H9 (cell line): ENCODE measurements at places on chromosomes 16 and 17. TPM values are rescaled to one million over a fixed set of nuclear protein-coding genes. Genes with fewer than 3 reads are reported as not detected.

- no peak for DNase-seq
- no peak overlapping the region for H3K4me3 ChIP-seq
- no peaks in the 10 kb centered on the region for H3K4me1 ChIP-seq
- H3K27me3 ChIP-seq, result no peaks in the 10 kb centered on the region
Observed at GRCh38 chr16:84307209-84307954, 12.7 kb downstream of the WFDC1 start.

DNA sequence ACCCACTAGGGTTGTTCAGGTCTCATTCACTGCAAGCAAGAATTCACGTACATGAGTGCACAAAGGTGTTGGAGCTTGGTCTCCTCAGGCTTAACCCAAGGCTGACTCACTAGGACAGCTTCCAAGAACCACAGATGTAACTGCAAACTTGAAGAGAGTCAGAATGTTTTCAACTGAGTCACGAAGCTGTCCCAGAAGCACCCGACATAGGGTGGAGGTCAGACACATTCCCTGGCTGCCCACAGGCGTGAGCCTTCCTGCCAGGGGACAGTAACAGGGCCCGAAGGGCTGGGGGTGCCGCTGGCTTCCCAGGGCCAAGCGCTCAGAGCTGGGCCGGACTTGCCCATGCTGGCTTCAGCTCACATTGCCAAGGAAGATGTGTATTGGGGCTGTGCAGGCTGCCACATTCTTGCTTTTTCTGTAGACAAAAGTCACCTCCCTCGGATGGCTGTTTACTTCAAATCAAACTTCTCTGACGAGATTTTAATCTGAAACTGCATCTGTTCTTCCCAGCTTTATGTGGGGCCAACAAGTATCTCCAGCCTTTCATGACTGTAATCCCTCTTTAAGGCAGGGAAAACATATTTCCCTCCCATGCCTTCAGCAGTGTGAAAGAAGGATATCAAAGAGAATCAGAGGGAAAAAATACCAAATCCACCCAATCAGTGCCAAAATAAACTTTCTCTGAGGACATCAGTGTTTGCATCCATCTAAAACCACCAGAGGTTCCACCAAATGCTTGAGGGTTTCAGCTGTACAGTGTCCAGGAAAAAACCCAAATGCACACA, 14.3 kb downstream of the CMTM3 start:
- H3K4me3 ChIP-seq, result no peak overlapping the region; the same call in 2 of the 3 replicates
- peaks cover 9% of the 10 kb centered on the region; the same call in 1 of the 2 replicates for H3K4me1 ChIP-seq
- H3K27ac ChIP-seq, result no peak overlapping the region
- H3K36me3 ChIP-seq, result peaks cover 27% of the 10 kb centered on the region

GRCh38 chr16:6510261-6510660, 822.4 kb upstream of the RBFOX1 start:
- H3K27me3 ChIP-seq, result no peaks in the 10 kb centered on the region
- no peak for DNase-seq
- H3K36me3 ChIP-seq, result no peaks in the 10 kb centered on the region
- H3K27ac ChIP-seq, result no peak overlapping the region
- H3K4me1 ChIP-seq, result no peaks in the 10 kb centered on the region

GRCh38 chr16:85269165-85269564, 156.9 kb upstream of the CIBAR2 start:
- no peak overlapping the region for H3K4me3 ChIP-seq
- H3K27ac ChIP-seq, result no peak overlapping the region
- H3K4me1 ChIP-seq, result no peaks in the 10 kb centered on the region; the same call in 1 of the 2 replicates
- no peak for DNase-seq
- no peaks in the 10 kb centered on the region for H3K27me3 ChIP-seq

DNA sequence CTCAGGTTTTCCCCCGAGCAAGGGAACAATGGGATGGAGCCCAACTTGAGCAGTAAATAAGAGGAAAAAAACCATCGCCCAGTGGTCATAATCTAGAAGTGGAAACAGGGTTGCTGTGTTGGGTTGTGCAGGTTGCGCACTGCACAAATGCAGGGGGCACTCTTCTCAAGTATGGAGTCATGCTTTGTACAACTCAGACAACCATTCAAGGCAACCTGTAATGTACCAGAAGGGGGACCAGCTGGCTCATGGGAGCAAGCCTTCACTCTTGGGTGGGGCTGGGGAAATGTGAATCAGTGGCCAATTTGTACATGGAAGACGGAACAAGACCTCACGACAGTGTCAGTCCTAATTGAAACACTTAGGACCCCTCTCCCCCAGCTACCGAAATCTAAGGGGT, 23.9 kb upstream of the LITAF start:
- H3K27ac ChIP-seq, result no peak overlapping the region
- no peak overlapping the region for H3K4me3 ChIP-seq

GRCh38 chr16:80166082-80166481, 374.7 kb upstream of the DYNLRB2 start:
- H3K36me3 ChIP-seq, result no peaks in the 10 kb centered on the region
- no peak overlapping the region for H3K4me3 ChIP-seq
- no peaks in the 10 kb centered on the region for H3K4me1 ChIP-seq
- H3K27me3 ChIP-seq, result no peaks in the 10 kb centered on the region

GRCh38 chr17:31495022-31495885, 103.8 kb downstream of the RAB11FIP4 start:
- H3K4me3 ChIP-seq, result no peak overlapping the region; the same call in 2 of the 3 replicates
- no peak for DNase-seq
- H3K36me3 ChIP-seq, result peaks cover 3% of the 10 kb centered on the region; the same call in 1 of the 3 replicates
- no peaks in the 10 kb centered on the region for H3K27me3 ChIP-seq

- no peak for DNase-seq
- H3K4me1 ChIP-seq, result no peaks in the 10 kb centered on the region
- no peaks in the 10 kb centered on the region for H3K27me3 ChIP-seq
- H3K27ac ChIP-seq, result no peak overlapping the region
Observed at GRCh38 chr16:66227766-66228530, 138.5 kb upstream of the CDH5 start.

- DNase-seq, result no peak
- no peak overlapping the region for H3K27ac ChIP-seq
- H3K36me3 ChIP-seq, result no peaks in the 10 kb centered on the region
Observed at GRCh38 chr16:79283578-79283977, 317.0 kb downstream of the MAF start.

DNA sequence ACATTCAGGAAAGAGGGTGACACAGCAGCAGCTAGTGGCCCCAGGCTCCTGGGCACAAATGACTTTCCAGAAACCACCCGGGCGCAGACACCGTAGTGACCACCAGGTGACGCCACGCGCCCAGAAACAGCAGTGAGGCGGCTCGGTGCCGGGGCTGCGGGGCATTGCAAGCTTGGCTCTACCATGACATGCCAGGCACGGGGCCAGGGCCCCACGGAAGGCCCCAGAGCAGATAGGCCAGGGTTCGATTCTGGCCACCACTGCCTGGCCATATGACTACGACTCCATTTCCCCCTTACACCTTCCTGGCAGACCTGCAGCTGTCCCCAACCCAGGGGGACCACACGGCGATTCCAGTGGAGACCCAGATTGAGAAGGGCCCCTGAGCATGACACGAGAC, 6.7 kb downstream of the RHBDF1 start:
- H3K27me3 ChIP-seq, result no peaks in the 10 kb centered on the region
- H3K4me3 ChIP-seq, result no peak overlapping the region
- H3K27ac ChIP-seq, result no peak overlapping the region

DNA sequence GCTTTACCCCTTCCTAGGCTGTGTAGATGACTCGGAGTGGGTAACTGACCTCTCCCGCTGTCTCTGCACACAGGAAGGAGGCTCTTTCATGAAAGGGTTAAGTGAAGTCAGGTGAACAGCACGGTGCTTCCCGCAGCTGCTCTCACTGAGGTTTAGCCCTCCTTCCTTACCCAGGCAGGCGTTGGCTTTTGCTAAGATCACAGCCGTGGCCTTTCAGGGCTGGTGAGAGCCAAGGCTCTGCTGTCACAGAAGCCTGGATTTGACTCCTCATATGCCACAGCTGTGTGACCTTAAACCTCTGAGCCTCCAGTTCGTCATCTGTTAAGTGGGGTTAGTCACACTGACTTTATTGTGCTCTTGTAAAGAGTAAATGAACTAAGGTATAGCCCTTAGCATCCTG, 90.9 kb upstream of the PLCG2 start:
- no peak overlapping the region for H3K27ac ChIP-seq
- no peaks in the 10 kb centered on the region for H3K27me3 ChIP-seq
- peaks cover 12% of the 10 kb centered on the region; the same call in 2 of the 3 replicates for H3K36me3 ChIP-seq
- no peak overlapping the region for H3K4me3 ChIP-seq
- no peak for DNase-seq

GRCh38 chr17:79242873-79243602, 168.4 kb downstream of the ENGASE start:
- no peaks in the 10 kb centered on the region for H3K4me1 ChIP-seq
- H3K4me3 ChIP-seq, result no peak overlapping the region
- H3K27me3 ChIP-seq, result no peaks in the 10 kb centered on the region
- H3K27ac ChIP-seq, result no peak overlapping the region

DNA sequence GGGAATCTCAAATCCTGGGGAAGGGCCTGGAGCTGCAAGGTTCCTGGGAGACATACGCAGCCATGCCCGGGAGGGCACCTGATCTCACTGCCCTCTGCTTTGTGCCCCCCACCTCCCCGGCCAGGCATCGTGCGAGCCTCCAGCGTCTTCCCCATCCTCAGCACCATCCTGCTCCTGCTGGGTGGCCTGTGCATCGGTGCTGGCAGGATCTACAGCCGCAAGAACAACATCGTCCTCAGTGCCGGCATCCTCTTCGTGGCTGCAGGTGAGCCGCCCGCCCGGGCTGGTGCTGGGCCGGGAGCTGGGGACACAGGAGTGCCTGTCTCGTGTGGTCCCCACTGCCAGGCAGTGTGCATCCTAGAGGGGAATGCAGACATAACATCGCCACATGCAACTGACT, 19.6 kb upstream of the CACNG1 start:
- H3K4me3 ChIP-seq, result no peak overlapping the region
- H3K4me1 ChIP-seq, result no peaks in the 10 kb centered on the region
- H3K27ac ChIP-seq, result no peak overlapping the region
- H3K27me3 ChIP-seq, result no peaks in the 10 kb centered on the region

DNA sequence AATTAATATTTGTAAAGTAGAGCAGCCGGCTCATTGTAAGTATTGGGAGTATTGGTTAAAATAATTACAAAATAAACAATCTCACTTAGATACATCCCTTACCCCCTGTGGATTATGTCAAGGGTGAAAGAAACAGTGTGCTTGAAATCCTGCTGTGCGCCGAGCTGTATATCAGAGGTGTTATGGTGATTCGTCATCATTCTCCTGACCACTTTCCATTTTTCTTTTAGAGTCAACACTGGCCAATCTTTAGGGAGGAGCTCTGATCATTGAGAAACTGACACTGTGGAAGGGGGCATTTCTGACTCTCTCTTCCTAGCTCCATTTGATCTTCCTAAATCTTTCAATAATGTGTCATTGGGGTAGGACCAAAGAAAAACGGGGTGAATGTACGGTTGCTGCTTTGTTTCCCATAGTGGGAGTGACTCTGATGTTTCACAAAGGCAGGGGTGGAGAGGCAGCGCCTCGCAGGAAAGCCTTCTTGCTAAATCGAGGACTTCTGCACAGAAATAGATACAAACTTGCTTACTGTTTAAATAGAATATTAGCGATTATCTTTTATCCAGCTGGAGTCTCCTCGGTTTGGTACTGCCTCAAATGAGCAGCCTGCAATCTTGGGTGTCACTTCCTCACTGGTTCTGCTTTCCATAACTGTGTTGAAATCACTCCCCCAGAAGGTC, 123.4 kb downstream of the PRKCB start:
- no peak overlapping the region for H3K27ac ChIP-seq
- H3K4me1 ChIP-seq, result no peaks in the 10 kb centered on the region; the same call in 1 of the 2 replicates
- DNase-seq, result no peak

DNA sequence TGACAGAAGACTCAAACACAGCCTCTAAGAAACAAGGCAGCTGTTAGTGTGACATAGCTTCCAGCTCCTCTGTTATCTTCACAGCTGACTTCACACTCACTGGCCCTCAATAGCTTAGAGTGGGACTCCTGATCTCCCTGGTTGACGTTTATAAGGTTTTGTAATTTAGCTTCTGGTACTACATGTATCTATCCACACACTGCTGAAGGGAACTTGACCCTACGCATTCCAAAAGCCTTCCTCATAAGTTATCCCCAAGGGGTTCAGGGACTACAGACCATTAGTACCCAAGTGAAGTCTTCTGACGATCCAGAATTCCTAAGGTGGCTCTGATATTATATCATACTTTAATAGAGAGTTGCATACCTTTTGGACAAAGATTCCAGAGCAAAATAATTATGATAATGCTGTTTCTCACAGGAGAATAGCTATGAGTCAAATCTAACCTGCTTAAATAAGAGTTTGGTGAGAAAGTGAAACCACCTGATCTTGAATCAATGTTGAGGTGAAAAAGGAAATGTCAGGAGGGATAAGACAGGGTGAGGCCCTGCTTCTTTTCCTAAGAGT, 14.5 kb downstream of the ACACA start:
- H3K4me3 ChIP-seq, result no peak overlapping the region
- no peak for DNase-seq
- no peaks in the 10 kb centered on the region for H3K36me3 ChIP-seq
- no peaks in the 10 kb centered on the region for H3K4me1 ChIP-seq
- no peaks in the 10 kb centered on the region for H3K27me3 ChIP-seq

GRCh38 chr17:9123594-9124553, 102.6 kb downstream of the NTN1 start:
- H3K27ac ChIP-seq, result no peak overlapping the region
- no peak overlapping the region for H3K4me3 ChIP-seq
- DNase-seq, result no peak
- no peaks in the 10 kb centered on the region for H3K36me3 ChIP-seq
- no peaks in the 10 kb centered on the region for H3K4me1 ChIP-seq

DNA sequence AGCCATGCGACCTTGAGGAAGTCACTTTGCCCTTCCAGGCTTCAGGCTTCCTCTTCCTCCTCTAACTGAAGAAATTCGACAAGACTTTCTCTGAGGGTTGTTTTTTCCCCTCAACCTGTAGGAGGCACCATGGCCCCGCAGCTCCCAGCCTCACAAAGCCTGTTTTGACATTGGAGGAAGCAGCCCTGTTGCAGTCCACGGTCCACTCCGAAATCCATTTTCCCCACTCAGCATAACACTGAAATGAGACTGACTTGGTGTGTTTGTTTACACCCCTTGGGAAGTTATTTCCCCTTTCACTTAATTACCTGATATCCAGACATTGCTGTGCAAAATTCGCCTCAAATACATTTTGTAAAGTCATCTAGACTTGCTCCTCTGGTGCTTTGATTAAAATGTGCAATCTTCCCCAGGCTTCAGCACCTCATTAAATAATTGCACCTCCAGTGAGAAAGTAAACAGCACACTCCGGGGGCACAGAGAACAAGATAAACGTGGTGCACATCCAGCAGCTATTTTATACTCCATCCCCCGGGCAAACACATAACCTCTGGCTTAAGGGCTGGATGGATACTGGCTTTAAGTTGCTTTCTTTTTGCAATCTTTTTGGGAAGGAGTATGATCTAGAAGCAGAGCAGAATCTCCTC, 41.4 kb upstream of the PIRT start:
- no peak overlapping the region for H3K27ac ChIP-seq
- no peaks in the 10 kb centered on the region for H3K4me1 ChIP-seq

- H3K27ac ChIP-seq, result peak overlapping the region; percentile 3
- no peaks in the 10 kb centered on the region for H3K36me3 ChIP-seq
- peak overlapping the region; percentile 51 for H3K4me3 ChIP-seq
- no peaks in the 10 kb centered on the region for H3K27me3 ChIP-seq
Observed at GRCh38 chr17:75549246-75550138, 24.0 kb downstream of the LLGL2 start.

- no peaks in the 10 kb centered on the region; the same call in 1 of the 2 replicates for H3K4me1 ChIP-seq
- DNase-seq, result peak; percentile 24
- no peaks in the 10 kb centered on the region; the same call in 1 of the 2 replicates for H3K27me3 ChIP-seq
- H3K36me3 ChIP-seq, result no peaks in the 10 kb centered on the region
Observed at GRCh38 chr16:49462989-49463371, 89.4 kb downstream of the C16orf78 start.

Gene NEUROD2
- total RNA-seq, result not detected in 2 replicates

Gene FOXN1
- total RNA-seq, result not detected in 2 replicates

Gene GJD3
- total RNA-seq, result not detected in 2 replicates

Gene FBXL16
- 9.6 and 10.7 TPM in 2 replicates for total RNA-seq

Gene KCTD5
- 38.8 and 39.9 TPM in 2 replicates for total RNA-seq

Gene ODAD4
- 1.3 and 2.1 TPM in 2 replicates for total RNA-seq

Gene CACNG3
- total RNA-seq, result not detected in 2 replicates

Gene CWC25
- total RNA-seq, result 15.4 and 15.9 TPM in 2 replicates

Gene AANAT
- total RNA-seq, result 0.15 and 0.55 TPM in 2 replicates

Gene TBC1D3H
- not detected in 2 replicates for total RNA-seq

Gene PPM1E
- 7.1 and 7.3 TPM in 2 replicates for total RNA-seq
